ENCODE measurements at places on chromosomes 11 and 22.

- no peak for DNase-seq
Measured at GRCh38 chr11:117523680-117524079, 196.0 kb downstream of the CEP164 start.

- DNase-seq, result no peak
Measured at GRCh38 chr11:73916435-73916834, 34.4 kb upstream of the DNAJB13 start.

- no peak for DNase-seq
Measured at GRCh38 chr11:57978686-57979531, 44.8 kb upstream of the OR9Q1 start.

DNA sequence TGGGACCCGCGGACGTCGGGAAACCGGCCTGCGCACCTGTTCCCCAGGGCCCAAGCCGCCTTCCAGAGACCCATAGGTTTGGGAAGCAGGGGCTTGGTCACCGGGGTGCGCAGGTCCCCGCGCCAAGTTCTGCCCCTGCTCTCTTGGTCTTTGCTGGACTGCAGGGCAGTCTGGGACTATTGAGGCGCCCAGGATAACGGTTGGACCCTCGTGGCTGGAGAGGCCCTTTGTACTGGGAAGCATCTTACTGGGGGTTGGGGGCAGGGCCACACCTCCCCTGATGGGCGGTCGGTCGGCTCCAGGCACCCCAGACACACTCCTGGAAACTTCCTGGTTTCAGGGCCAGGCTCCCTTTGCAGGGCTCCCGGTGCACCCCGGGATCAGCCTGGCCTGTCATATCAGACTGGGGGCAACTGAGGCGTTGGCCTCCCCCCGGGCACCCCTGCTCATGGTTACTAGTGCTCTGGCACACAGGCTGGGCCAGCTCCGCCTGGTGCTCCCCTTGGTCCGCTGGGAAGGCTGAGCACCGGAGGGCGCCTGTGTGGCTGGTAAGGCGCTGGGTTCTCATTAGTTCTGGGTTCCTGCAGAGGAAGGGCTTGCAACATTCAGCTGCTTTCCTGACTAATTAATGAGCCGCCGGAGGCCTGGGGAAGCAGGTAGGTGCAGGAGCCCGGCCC, 1250.5 kb downstream of the BRD1 start:
- no peak for DNase-seq

DNA sequence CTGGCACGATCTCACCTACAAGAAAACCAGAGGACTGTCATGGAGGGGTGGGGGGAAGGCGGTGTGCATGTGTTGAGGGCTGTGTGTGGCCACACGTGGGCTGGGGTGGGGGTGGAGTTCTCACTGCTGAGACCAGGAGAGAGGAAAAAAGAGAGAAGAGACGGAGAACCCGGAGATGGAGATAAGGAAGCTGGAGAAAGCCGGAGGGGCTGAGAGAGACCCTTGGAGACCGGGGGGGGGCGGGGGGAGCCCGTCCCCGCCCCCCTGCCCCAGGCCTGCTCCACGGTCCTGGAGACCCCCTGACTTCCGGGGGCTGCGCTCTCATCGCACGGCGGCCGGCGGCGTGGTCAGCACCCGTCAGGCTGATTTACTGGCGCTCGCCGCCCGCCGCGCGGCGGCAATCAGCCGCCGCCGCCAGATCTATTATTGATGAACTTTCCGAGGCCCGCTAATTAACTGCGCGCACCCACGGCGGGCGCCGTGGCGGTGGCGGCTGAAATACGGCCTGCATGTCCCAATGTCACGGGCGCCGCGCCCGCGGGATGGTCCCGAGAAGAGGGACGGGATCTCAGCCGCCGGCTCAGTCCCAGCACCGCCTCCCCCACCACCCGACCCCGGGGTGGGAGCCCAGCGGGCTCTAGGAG, 187.4 kb downstream of the MN1 start:
- DNase-seq, result no peak

DNA sequence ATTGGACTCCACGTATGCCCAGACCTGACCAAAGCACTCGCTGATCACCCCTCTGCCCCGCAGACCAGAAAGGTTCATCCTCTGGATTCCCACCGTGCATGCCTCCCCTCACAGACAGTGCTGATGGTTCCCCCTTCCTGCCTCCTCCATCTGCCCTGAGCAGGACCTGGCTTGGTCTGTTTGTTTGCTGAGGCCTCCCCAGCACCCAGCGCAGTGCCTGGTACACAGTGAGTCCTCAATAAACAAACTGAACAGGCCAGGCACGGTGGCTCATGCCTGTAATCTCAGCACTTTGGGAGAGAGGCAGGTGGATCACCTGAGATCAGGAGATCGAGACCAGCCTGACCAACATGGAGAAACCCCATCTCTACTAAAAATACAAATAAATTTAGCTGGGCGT, 23.7 kb upstream of the RPS3 start:
- DNase-seq, result no peak

DNA sequence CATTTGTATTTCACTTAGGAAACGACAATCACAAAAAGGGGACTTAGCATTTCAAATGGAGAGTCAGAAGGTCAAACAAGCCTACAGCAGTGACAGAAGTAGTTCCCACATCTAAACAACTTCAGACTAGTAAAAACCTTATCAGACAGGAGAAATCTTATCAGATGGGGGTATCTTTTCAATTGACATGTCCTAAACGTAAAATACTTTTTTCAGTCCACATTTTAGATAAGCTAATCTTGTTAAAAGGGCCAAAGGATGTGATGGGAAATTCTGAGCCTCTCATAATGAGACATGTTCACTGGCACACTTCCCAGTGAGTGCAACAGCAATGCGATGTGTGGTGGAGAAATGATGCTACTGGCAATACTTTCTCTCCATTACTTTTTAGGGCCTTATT, 2.4 kb downstream of the MAPK1 start:
- no peak for DNase-seq

DNA sequence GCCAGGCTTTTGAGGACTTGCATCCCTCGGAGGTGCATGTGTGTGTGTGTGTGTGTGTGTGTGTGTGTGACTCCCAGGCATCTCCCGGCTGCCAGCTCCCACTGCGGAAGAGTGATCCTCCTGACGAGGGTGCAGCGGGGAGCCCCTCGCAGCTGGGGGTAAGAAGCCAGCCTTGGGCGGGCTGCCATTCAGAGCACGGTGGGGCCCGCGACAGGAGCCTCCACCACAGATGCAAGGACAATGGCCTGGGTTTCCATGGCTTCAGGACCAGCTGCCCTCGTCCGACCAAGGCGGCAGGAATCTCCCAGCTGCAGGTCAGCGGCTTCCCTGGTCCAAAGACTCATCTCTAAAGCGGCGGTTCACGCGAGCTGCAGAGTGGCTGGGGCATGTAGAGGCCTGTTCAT, 908.5 kb downstream of the BRD1 start:
- no peak for DNase-seq

- peak; percentile 15 for DNase-seq
Measured at GRCh38 chr11:74685905-74686304, 45.3 kb downstream of the CHRDL2 start.

GRCh38 chr11:122601141-122602125, 54.1 kb upstream of the UBASH3B start:
- DNase-seq, result no peak

DNA sequence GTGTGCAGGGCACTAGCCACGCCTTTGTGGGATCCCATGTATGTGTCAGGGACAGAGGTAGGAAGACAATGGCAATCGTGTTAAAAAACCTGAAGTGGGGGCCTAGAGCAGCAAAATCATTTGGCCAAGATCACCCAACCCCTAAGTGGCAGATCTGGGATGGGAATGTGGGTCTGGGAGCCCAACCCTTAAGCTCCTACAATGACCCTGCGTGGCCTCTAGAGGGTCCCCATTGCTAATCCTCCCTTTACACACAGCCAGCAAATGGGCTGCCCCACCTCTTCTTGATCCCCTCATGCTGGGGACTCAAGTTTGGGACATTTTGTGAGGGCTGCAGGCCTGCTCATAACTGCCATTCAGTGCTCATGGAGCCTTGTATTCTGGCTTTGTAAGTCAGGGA, 73.2 kb upstream of the SUSD2 start:
- no peak for DNase-seq

GRCh38 chr11:118771547-118772288, 19.2 kb downstream of the DDX6 start:
- DNase-seq, result no peak

DNA sequence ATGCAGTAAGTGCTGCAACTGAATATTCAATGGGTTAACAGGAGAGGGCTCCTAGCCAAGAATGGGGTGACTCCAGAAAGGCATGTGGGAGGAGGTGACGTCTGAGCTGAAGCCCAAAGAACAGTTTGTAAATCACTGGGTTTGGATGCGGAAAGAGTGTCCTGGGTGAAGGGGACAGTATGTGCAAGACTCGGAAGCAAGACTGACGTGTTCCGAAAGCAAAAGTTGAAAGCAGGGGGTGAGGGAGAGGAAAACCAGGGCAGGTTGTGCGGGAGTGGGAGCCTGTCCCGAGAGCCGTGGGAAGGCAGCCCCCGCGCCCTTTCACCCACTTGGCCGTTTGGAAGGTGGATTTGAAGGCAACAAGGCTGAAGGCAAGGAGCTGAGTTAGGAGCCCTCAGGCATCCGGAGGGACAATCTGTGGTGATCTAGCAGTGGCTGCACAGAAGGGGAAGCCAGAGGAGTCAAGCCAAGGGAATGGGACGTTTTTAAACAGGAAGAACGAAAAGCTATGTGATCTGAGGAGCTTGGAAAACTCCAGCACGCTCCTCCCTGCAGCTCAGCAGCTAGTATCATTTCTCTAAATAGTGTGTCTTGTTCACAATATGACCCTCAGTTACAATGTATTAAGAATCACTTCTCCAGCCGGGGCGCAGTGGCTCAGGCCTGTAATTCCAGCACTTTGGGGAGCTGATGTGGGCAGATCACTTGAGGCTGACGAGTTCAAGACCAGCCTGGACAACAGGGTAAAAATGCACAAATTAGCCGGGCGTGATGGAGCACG, 7.7 kb downstream of the SLC25A18 start:
- DNase-seq, result no peak

- no peak for DNase-seq
Measured at GRCh38 chr22:39223091-39223710, 21.6 kb downstream of the PDGFB start.

DNA sequence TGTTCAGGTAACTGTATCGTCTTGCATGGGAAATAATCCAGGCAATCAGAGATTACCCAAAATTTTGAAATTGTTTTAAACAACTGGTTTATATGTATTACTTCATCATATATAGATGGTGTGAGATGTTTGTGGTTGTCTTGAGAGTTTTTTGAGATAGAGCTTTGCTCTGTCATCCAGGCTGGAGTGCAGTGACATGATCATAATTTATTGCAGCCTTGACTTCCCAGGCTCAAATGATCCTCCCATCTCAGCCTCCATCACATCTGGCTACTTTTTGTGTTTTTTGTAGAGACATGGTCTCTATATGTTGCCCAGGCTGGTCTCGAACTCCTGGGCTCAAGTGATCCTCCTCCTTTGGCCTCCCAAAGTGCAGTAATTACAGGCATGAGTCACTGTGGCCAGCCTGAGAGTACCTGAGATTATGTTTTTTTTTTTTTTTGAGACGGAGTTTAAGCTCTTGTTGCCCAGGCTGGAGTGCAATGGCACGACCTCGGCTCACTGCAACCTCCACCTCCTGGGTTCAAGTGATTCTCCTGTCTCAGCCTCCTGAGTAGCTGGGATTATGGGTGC, 11.5 kb downstream of the CTNND1 start:
- no peak for DNase-seq

DNA sequence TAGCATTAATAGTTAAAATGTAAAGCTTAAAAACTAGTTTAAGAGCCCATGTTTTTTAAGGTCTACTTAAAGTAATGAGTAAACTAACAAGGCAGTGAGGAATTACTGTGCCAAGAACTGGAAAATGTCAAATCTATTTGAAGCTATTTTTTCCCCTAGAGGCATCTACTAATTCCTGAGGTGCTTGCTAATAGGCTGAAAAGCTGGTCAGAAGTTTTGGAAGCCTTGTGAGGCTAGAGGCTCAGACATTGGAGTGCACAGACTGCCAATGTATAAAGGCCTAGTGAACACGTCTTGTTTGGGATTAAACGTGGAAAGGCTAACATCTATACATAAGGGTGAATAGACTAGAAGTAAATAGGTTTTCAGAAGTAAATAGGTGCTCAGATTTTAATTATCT, 136.5 kb upstream of the C11orf87 start:
- no peak for DNase-seq

DNA sequence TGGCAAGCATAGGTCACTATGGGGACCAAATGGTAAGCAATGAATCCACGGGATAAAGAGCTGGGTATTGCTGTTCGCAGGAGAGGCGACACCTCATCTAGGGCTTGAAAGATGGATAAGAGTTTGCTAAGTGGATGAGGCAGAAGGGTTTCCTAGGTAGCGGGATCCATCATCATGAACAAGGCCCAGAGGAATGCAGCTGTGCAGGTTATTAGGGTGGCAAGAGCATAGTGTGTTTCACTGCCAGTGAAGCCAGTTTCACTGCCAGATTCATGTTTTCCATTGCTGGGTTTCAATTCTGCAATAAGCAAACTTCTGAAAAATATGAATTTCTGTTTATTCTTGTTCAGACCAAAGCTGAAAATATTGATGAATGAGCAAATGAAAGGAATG, 27.2 kb downstream of the WEE1 start:
- DNase-seq, result no peak

- no peak for DNase-seq
Measured at GRCh38 chr11:2173761-2174160, 2.1 kb upstream of the TH start.

GRCh38 chr11:128448200-128448886, 139.0 kb downstream of the ETS1 start:
- no peak for DNase-seq

- DNase-seq, result no peak
Measured at GRCh38 chr11:2801711-2802388, 83.7 kb downstream of the CDKN1C start.

DNA sequence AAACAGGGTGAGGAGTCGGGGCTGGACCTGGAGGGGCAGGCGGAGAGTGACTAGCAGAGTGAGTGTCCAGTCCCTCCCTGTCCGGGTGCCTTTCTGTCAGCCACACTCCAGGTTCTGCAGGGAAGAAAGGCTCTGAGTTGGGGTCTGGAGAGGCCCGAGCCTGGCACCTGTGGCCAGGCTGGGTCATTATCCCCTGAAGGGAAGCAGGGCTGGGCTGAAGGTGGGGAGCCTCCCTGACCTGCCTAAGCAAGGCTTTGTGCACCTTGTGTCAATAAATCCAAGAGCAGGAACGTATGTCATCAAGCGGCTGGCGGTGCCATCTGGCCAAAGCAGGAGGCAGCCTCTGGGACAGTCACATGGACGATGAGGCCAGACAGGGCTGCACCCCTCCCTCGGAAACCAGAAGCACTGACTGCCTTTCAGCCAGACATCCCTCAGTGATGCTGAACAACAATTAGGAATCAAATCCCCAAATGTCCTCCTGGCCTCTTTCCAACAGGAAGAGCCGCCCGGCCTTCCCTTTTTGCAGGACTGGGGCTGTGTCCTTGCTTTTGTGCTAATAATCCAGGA, 73.9 kb upstream of the FGF3 start:
- DNase-seq, result no peak

- DNase-seq, result no peak
Measured at GRCh38 chr11:126669416-126669815, 313.9 kb downstream of the ST3GAL4 start.

DNA sequence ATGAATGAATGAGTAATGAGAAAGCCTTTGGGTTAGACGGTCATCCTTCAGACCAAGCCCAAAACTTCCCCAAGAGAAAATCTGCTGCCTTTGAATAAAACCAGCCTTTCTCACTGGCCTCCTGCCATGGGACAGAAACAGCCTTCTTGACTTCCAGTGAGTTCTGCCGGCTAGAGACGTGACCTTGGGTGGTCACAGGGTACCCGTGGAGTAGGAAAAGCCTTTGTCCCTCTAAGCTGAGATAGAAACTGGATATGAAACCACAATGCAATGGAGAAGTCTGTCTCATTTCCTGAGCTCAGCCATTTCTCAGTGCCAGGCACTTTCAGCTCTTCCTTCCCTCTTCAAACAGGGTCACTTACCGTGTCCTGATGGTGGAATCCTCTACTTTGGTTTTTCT, 21.2 kb upstream of the YWHAH start:
- DNase-seq, result no peak

Measured in CD4-positive, alpha-beta T cell treated with Interferon alpha-2 for 1 hour (primary cell).